ENCODE measurements at places on chromosomes 12 and 14.

- no peak for DNase-seq
Measured at GRCh38 chr12:96670334-96670899, 181.0 kb downstream of the CFAP54 start.

DNA sequence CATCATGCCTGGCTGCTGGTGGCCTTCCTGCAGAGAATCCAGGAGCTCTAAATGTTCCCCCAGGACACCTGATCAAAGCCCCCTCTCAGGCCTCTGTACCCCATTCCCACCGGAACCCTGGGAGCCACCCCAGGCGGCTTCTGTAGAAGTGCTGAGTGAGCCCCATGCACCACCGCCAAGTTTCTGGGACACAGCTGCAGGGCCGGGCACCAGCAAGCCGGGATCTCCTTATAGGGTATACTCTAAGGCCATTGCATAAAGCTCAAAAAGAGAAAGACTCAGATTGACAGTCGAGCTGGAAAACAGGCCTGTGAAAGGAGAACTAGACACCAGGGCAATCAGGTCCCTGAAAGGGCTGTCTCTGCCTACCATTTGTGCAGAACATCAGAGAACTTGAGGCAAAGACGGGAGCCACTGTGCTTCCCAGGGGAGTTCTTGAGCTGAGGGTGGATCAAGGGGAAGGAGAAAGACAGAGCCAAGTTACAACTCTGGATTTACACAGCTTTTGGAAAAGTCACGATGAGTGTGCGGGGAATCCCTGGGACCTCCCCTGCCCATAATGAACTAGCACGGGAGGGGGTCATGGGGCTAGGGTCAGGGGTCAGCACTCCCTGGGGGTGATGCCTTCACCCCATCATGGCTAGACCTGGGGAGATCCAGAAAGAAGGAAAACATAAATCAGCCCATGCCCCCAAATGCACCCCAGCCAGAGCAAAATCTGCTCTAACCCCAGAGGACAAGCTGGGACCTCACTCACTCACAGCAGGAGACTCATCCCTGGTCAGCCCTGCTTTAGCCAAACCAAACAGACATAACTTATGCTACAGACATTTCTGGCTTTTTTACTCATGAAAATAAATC is 51.1 kb downstream of the ITPK1 start:
- DNase-seq: peak; percentile 50

- no peak for DNase-seq
Measured at GRCh38 chr14:92717571-92718042, 30.8 kb downstream of the LGMN start.

GRCh38 chr12:66036317-66036716 is 94.2 kb downstream of the LLPH start:
- peak; percentile 86 for DNase-seq

- peak; percentile 67 for DNase-seq
Measured at GRCh38 chr14:100221533-100222223, 17.3 kb upstream of the YY1 start.

DNA sequence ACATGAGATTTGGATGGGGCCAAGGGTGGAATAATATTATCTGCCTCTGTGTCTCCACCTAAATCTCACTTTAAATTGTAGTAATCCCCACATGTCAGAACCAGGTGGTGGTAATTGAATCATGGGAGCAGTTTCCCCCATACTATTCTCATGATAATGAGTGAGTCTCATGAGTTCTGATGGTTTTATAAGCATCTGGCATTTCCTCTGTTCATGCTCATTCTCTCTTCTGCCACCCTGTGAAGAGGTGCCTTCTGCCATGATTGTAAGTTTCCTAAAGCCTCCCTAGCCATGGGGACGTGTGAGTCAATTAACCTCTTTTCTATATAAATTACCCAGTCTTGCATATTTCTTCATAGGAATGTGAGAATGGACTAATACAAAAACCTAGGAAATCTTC is 29.9 kb downstream of the TSPAN19 start:
- DNase-seq: no peak

- DNase-seq: no peak
Measured at GRCh38 chr12:9781360-9781759, 20.7 kb upstream of the CD69 start.

DNA sequence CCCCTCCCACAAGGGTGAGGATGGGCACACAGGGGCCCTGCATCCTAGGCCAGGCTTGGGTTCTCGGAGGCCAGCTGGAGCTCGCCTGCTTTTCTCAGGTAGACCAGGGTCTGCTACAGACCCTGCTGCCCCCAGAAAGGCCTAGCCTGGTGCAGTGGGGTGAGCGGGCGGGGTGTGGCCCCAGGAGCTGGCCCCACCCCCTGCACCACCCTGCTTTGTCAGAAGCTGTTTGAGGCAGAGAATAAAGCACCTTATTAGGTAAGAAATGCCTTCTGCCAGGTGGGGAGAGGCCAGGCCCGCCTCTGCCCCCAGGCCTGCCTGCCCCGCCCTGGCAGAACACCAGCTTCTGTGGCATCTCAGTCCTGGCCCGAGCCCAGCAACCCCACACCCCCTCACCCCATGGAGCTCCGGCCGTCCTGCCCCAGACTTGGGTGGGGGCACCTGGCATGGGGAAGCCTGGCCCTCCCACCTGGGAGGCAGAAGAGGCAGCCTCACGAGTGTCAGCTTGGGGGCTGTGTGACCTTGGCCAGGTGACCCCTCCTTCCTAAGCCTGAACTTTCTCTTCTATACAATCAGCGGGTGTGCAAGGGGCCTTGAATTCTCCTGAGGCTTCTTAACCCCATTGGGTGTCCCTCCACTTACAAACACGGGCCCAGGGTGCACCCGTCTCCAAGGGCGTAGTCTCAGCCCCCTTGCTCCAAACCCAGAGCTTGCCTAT is 43.2 kb downstream of the KRT80 start:
- DNase-seq: peak; percentile 37

DNA sequence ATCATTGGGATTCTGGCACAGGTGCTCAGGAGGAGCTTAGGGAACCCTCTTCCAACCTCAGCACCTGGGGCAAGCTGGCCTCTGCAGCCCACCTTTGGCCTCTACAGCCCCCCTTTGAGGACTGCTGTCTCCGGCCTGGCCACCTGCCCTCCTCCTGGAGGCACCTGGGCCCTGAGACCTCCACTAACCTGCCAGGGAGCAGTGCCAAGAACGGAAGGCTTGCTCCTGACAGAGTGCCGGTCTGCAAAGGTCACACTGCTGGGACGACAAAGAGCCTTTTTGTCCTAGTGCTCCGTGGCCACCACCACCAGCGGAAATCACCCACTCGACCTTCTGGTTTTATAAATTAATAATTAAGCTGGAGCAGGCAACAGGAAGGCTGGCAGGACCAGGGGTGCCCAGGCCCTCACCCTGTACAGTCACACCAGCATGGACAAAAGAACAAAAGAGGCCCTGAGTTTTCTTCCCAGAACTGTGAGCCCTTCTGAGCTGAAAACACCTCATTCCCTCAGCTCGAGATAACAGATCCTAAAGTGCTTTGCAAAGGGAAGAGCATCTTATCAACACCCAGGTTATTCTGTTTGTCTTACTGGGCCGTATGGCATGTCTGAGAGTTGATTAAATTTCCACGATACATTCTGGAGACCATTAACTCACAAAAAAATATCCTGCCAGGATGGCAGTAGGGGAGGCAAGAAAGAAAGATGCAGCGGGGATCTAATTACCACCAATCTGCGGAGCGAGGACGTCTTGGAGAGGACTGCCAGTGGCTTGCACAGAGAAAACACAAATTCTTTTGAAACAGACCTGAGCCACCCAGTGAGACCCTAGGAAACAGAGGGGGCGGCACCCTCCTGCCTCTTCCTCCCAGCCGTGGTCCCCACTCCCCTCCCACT is 8.2 kb downstream of the TESC start:
- DNase-seq: no peak

- DNase-seq: no peak
Measured at GRCh38 chr14:72902801-72903530, 9.1 kb upstream of the DPF3 start.

- DNase-seq: no peak
Measured at GRCh38 chr14:70422538-70422937, 5.6 kb upstream of the SYNJ2BP start.

GRCh38 chr14:103126088-103126872 is 3.0 kb downstream of the TNFAIP2 start:
- DNase-seq: no peak

DNA sequence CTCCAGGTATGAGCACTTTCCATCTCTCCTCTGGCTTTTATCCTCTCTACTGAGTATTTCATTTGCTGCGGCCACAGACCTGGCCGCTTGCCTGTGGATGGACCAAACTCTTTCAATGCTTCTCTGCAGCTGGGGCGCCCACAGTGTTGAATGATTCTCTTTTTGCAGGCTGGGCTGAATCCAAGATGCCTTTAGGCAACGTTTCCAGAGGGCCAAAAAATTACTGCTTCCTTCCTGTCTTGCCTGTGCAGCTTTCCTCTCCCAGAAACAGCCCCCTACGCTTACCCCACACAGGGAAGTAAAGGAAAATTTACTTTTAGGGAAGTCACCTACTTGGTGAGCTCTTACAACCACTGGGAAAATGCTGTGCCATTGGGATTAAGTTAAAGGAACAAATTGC is 55.6 kb upstream of the JDP2 start:
- no peak for DNase-seq

DNA sequence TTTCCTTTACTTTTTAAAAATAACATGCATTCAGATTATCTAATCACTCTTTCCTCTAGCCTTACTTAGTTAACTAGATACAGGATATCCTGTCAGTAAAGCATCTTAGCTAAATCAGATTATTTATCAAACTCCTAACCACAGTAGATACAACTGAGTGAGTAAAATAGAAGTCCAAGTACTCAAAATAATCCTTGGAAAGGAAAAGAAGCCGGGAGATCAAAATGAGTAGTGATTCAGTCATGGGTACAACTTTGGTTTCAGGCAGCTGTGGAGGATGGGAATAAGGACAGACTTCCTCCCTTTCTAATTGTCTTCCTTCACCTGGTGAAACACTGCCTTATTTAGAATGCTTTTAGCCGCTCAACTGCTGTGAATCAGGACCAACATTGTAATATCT is 29.4 kb downstream of the GNG2 start:
- no peak for DNase-seq

DNA sequence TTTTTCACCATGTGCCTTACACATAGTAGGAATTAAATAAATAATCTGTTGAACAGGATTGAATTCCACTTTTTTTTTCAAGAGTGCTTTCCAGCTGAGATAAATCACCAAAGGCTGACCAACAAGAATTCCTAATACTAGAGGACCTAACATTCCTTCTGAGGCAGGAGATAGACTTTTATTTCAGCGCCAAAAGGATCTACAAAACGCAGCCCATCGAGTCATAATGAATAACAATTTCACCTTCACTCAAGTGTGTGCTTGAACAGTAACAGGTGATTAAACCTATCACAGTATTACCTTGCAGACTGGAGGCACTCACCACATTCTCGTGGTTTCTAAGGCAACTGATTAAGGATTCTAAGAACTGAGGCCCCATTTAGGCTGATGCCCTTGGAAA is 224.3 kb upstream of the ATP2B1 start:
- DNase-seq: no peak

- DNase-seq: no peak
Measured at GRCh38 chr14:104512771-104513640, 66.6 kb upstream of the C14orf180 start.

All from GM03348 (cell line).